BJ (cell line): ENCODE measurements at places on chromosomes 1 and 21. TPM values are rescaled to one million over a fixed set of nuclear protein-coding genes. Genes with fewer than 3 reads are reported as not detected.

The AIRE gene
- 0.10 and 0.12 TPM in 2 replicates for polyA plus RNA-seq

The GJB4 gene
- polyA plus RNA-seq: not detected in 2 replicates

The IL19 gene
- polyA plus RNA-seq: not detected in 2 replicates

The ERICH3 gene
- not detected in 2 replicates for polyA plus RNA-seq

The ACBD3 gene
- polyA plus RNA-seq: 22.8 and 39.5 TPM in 2 replicates

The TNFSF18 gene
- 8.8 and 21.9 TPM in 2 replicates for polyA plus RNA-seq

The PBX1 gene
- 46.1 and 46.4 TPM in 2 replicates for polyA plus RNA-seq

The SLAMF1 gene
- polyA plus RNA-seq: not detected in 2 replicates

The GUCA2B gene
- polyA plus RNA-seq: not detected in 2 replicates
